ENCODE measurements at places on chromosomes 7 and 10. TPM values are rescaled to one million over a fixed set of nuclear protein-coding genes. Genes with fewer than 3 reads are reported as not detected.
A peak's percentile ranks its signal among the peaks of the same experiment; 100 is the strongest.

- no peak for DNase-seq
Observed at GRCh38 chr7:87671-88070, 104.7 kb upstream of the FAM20C start.

- no peak for DNase-seq
Observed at GRCh38 chr7:106704000-106704840, 43.3 kb upstream of the CCDC71L start.

GRCh38 chr10:75040576-75040975 lies 70.9 kb upstream of the SAMD8 start:
- DNase-seq, result no peak

- no peak for DNase-seq
Observed at GRCh38 chr10:125661431-125661940, 21.5 kb downstream of the TEX36 start.

- DNase-seq, result no peak
Observed at GRCh38 chr7:149334930-149335329, 72.9 kb downstream of the ZNF783 start.

- DNase-seq, result no peak
Observed at GRCh38 chr7:12028508-12028907, 182.6 kb upstream of the TMEM106B start.

- no peak for DNase-seq
Observed at GRCh38 chr10:80590585-80591125, 53.0 kb downstream of the SH2D4B start.

ECHDC3 gene
- total RNA-seq, result 94.6 TPM

DNA sequence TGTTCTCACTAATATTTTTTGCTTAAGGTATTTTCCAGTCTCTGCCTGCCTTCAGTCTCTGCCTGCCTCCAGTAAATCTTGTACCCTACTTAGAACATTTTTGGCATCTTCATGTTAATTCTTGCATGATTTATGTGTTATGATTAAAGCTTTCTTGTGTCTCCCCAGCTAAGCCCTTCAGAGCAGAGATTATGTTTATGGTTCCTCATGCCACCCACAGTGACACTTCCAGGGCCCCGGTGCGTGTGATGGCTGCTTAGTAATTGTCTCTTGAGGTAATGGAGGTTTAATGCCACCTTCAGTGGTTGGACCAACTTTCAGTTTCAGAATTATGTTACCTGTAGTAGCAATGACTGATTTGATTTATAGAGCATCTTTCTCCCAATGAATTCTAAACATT lies 70.6 kb upstream of the MET start:
- no peak for DNase-seq

PDE6C gene
- not detected for total RNA-seq

DYNC1I1 gene
- total RNA-seq, result 39.0 TPM

- no peak for DNase-seq
Observed at GRCh38 chr7:19060761-19061259, 56.6 kb downstream of the TWIST1 start.

SHLD2 gene
- total RNA-seq, result 12.1 TPM

DNA sequence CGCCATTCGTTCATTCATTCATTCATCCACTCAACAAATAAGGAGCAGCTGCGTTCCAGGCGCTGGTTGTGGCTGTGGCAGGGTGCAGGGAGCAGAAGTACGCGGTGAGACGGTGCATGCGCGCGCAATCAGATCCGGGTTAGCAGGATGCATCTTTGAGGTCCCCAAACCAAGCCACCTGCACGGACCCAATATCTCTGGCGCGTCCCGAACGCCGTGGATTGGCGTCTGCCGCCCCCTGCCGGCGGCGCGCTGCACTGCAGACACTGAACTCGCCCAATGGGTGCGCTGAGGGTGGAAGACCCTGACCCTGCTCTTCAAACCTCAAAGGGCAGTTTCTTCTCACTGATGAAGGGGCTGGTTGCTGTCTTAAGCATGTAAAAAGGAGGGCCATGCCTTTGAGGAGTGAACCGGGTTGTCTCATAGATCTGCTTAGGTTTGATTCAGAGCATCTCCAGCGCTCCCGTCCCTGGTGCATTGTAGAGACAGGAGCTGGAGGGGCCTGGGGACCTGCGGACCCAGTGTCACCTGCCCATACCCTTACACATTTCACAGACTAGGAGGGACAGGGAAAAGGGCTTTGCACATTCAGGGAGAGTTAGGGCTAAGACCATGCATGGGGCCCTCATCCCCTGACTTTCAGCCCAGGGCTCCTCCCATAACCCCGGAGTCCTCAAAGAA lies 102.5 kb downstream of the RAMP3 start:
- DNase-seq, result peak; percentile 79

GRCh38 chr10:784403-785088 lies 95.1 kb upstream of the DIP2C start:
- peak; percentile 66 for DNase-seq

DNA sequence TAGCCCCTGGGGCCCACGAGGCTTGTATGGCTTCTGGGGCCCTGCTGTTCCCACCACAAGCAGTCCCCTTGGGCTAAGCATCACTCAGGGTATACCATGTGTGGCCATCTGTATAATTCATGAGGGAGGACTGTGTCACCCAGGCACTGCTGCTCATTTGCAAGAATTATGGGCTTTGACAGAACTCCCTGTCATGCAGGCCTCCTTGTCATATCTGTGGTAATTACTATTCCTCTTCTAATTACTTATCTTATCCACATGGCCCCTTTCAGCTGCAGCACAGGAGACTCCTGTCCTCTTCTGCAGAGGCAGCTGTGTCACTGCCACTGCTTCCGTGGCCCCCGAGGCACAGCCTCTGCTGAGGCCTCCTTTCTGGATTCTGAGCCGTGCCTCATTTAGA lies 46.3 kb downstream of the LRMDA start:
- no peak for DNase-seq

GNGT1 gene
- total RNA-seq, result not detected

TMEM270 gene
- total RNA-seq, result not detected

GRCh38 chr10:18760836-18761235 lies 101.6 kb downstream of the ARL5B start:
- no peak for DNase-seq

DNA sequence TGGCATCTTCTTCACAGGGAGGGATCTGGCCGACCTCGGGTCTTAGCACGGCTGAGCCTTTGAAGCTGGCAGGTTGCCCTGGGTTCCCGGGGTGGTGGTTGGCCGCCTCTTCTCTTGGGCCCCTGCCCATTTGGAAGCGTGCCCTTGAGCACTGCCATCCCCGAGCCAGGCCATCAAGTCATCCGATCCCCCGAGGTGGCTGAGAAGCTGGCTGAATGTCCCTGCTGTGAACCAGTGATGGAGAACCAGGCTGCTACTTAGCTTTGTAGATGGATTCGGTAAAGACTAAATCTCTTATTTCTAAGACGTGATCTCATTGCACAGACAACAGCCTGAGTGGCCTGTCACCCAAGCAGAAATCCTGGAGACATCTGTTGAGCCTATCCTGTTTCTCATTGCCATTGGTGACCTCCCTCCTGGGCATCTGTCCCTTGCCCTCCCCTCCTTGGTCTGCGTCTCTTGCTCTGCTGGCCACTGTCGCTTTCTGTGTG lies 74.3 kb downstream of the GRK5 start:
- peak; percentile 92 for DNase-seq

DNA sequence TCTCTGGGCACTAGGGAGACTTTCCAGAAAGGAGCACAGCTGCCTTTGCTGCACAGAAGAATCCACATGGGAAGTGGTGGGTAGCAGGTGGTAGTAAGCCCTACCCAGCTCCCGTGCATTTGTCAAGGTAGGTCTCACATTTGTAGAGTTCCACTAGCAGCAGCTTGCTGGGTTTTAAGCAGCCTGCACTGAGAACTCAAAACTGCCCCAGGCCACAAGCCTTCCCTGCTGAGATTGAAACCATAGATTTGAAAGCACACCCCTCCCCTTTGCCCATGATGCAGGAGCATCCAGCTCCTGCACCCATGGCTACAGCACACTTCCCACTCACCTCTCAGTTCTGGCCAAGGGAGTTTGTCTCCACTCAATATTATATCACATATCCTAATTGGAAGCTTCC lies 604.5 kb upstream of the STEAP1 start:
- no peak for DNase-seq

COG5 gene
- 54.0 TPM for total RNA-seq

DNA sequence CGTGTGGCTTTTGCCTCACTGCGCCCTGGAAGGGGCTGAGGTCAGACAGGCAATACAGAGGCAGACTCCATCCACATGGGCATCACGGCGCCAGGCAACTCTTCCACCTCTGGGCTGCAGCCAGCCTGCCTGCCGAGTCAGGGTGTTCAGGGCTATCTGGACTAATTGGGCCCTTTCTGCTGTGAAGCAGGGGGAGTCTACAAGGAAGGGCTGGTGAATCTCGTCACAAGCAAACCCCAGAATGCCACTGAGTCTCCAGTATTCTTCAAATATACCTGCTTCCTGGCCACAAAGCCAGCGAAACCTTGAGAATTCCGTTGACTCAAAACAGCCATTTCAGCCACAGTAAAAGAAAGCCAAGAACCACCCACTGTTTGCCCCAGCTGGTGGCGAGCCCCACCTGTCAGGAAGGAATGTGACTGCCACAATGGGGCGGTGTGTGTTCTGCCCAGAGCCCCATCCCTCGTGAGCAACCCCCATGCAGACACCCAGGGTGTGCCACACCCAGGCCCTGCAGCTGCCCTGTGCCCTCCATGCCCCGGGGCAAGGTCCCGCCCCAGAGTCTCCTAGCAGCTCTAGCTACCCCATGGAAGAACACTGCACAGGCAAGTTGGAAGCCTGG lies 117.3 kb downstream of the FAM53B start:
- no peak for DNase-seq

KCNIP2 gene
- 568 TPM for total RNA-seq

DNA sequence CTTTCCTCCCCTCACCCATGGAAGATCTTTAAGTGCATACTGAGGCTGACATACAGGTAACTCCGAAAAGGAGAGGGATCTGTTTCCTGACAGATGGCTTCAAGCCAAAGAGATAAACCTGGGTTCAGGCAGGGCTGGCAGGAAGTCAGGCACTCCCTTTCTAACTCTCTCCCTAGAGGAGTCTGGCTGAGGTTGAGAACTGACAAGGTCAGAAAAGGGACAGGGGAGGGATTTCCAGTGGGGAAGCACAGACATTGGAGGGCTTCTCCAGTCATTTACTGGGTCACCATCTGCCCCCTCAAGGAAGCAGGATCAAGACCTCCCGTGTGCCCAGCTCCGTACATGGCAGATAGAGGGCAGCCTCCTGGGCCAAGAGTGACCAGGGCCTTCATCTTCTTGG lies 31.6 kb downstream of the TLX1 start:
- DNase-seq, result no peak

GRCh38 chr7:31083210-31083786 lies 31.2 kb downstream of the ADCYAP1R1 start:
- no peak for DNase-seq

ZNF783 gene
- total RNA-seq, result 4.8 TPM

FOXI2 gene
- not detected for total RNA-seq

GRCh38 chr10:111281516-111281915 lies 204.7 kb downstream of the ADRA2A start:
- DNase-seq, result no peak

Data from left ventricle myocardium superior (tissue), 1 donor.